Stimulated activated CD8-positive, alpha-beta memory T cell treated with anti-CD3 and anti-CD28 coated beads, Interleukin-15, amount 100 ng/mL, for 4 hours (primary cell): ENCODE measurements at places on chromosomes 1 and 21.

- no peak for DNase-seq
Measured at GRCh38 chr21:21788591-21788990, 790.4 kb downstream of the NCAM2 start.

DNA sequence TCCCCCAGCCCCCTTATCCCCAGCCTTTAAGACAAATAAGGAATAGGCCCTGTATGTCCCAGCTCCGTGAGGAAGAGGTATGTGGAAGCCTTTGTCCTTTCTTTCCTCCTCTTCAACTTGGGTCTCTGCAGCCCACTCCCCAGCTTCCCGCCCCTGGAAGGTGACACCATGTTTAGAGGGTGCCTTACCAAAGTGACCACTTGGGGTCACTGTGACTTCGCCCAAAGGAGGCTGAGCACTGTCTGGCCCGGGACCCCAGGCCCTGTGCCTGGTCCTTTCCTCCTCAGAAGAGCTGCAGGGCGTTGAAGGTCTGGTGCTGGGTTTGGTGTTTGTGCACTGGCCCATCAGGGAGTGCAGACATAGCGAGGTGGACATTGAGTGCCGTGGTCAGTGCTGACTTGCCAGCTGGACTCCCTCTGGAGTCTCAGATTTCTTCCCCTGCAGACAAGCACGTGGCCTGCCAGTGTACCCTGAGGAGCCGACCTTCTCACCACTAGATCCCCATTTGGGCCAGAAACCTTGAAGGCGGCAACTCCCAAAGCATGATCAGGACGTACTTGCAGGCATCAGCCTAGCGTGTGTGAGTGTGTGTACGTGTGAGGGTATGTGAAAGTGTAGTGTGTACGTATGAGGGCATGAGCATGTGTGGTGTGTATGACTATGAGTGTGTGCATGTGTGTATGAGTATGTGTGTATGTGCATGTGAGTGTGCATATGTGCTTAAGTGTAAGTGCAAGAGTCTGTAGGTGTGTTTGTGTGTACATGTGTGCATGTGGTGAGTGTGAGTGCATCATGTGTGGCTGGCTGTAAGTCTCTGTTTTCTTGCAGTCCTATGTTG is 181.4 kb upstream of the KIAA0040 start:
- no peak for DNase-seq

DNA sequence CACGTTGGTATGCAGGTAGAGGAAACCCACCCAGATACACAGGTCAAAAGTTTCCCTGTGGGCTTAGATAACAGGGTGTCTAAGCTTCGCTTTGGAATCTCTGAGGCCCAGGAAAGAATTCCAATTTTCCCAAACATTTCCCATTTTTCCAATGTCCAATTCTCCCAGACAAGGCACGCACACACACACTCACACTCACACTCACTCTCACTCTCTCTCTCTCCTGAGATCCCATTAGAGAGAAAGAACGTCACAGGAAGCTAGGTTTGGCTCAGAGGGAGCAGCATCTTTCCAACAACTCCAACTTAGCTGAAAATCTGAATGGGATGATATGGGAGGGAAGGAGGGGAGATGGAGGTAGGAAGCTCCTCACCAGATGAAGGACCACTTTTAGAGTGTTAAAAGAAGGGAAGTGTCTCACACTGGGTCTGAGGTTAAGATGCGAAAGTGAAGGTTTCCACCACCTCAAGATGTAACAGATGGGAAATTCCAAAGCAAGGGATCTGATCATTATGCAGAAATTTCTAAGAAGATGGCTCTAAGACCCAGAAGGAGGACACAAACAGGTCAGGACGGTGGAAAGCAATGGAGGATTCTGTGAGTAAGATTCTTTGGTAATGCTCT is 63.5 kb downstream of the GNG12 start:
- no peak for DNase-seq

DNA sequence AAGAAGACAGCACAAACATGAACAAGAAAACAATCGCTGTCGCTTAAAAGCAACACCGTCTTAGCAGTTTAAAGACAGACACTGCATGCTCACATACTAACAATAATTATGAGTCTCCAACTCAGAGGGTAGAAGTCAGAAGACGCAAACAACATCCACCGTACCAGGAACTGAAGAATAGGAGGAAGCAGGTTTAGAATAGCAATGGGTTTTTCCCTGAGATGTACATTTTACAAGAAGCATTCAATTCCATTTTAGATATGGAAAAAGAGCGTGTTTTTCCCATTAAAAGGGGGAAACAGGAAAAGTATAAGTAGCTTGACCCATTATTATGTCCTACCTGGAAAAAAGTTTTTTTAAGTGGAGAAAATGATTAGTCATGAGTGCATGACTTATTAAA is 34.5 kb upstream of the KCNE1 start:
- no peak for DNase-seq

GRCh38 chr1:87197641-87198040 is 131.0 kb upstream of the LMO4 start:
- DNase-seq: no peak

DNA sequence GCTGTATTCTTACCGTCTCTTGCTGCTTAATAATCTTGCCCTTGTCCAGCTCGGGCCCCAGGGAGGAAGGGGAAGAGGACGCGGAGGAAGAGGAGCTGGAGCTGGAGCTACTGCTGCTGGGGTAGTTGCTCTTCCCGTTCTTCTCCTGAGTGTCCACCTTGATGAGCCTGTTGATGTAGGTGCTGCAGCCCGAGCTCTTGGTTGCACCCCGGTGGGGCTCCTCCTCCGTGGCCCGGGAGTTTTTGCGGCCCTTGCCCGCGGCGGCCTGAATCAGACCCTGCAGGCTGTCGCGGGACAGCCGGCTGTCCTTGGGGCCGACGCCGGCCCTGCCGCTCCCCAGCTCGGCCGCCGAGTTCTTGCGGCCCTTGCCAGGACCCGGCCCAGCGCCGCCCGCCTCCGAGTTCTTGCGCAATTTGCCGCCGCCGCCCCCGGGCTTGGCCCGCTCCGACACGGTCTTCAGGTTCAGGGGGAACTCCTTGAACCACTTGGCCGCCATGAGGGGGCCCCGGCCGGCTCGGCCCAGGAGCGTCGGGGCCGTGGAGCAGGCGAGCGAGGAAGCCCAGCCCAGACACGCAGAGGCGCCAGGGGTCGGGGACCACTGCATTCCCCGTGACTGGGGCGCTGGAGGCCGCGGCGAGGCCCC is 475 bp upstream of the TDRD10 start:
- no peak for DNase-seq

DNA sequence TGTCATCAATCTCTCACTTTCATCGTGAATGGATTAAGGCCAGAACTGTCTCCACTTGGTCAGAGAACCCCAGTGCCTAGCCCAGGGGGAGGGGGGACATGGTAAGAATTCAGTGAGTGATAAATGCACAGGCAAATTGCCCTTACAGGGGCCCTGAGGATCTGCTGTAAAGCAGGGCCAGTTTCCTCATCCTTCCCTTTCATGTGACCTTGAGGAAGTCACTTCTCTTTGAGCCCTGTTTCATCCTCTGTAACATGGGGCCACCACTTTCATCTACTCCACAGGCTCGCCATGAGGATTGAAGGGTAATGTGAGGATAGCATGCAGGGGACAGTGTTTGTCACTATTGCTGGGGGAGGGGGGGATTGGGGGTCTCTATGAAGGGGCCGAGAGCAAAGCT is 28.1 kb upstream of the C1QA start:
- no peak for DNase-seq

DNA sequence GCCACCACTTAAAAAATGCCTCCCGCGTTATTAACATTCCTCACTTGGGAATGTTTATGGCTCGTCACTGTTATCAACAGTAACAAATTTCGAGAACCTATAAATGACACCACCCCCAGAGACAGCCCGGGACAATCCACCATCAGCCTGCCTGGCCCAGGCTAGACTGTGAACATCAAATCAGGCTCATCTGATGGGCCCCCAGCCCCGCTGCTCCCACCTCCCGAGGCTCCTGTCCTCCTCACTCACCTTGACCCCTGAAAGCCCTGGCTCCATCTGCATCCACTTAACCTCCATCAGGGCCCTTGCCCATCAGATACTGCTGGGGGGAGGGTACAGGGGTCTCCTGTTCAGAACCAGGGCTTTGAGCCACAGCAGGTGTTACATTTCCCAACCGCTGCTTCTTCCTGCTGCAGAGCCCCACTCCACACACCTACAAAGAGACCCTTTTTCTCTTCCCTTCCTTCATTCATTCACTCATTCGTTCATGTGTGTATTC is 156.5 kb upstream of the VAMP3 start:
- DNase-seq: no peak

DNA sequence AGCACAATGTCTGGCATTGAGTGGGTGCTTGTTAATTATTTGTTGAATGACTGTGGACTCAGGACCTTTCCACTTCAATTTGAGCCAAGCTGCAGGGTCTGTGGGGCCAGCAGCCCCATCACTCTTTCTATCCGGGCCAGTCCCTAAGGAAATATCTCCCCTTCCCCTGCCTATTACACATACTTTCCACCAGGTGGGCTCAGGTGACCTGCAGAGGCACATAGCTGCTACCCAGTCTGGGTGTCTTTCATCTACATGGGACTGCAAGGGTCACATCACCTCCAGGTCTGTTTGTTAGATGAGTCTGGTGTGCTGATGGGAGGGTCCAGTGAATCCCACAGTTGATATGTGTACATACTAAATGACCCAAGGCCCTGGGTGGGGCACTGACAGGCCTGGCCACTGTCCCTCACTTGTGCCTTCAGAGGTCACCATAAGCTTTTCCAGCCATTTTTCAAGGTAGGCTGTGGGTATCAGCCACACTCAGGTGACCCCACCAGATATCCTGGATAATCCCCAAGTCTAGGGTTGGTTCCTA is 59.5 kb upstream of the KDM4A start:
- DNase-seq: no peak

DNA sequence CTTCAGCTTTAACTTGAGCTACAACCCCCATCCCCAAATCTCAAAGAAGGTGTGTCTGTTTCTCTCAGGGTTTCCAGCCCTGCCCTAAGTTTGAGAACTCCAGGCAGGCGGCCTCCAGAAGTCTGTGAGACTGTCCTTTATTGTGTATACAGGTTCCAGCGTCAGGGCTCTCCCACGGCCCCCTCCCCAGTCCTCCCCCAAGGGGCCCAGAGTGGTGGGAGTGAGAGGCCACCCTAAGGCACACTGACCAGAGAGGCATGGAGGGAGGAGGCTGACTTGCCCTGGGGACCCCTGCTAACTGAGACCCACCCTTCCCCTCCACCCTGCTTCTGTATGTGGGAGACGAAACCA is 4.0 kb downstream of the HSPB7 start:
- DNase-seq: no peak

- DNase-seq: no peak
Measured at GRCh38 chr1:2471587-2472001, 4.5 kb upstream of the PLCH2 start.

GRCh38 chr21:15671188-15671587 is 58.6 kb upstream of the USP25 start:
- DNase-seq: no peak

GRCh38 chr1:198771563-198772153 is 132.8 kb downstream of the PTPRC start:
- no peak for DNase-seq

DNA sequence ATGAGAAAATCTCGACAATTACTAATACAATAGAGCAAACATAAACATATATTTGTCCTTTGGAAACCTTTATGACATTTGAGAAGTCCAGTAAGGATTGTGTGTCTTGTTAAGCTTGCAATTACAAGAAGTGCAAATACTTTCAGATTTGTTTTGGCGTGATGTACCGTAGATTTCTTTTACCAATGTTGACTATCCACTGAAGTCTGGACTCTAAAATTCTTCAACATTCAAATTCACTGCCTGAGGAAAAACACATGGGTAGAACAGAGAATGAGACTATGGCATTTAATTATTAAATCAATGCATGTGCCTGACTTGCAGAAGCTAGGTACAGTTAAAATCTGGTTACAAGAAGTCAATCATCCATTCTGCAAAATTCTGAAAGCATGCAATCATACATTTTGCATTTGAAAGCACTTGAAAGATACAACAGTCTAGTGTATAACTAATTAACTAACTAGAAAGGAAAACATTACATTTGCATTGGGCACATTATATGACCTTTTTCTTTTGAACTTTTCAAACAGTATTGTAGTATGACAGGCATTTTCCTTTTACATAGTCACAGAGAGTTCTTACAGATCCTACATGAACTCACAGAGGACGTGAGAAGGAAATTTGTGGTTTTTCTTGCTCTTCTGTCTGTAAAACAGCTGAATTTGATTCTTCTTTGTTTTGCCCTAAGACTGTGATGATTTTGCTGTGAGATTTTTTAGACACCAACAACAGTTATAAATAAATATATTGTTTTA is 511.1 kb upstream of the ADGRL4 start:
- no peak for DNase-seq

GRCh38 chr1:49576327-49576901 is 447.3 kb downstream of the AGBL4 start:
- no peak for DNase-seq

- DNase-seq: no peak
Measured at GRCh38 chr1:183996040-183996384, 41.5 kb downstream of the COLGALT2 start.

DNA sequence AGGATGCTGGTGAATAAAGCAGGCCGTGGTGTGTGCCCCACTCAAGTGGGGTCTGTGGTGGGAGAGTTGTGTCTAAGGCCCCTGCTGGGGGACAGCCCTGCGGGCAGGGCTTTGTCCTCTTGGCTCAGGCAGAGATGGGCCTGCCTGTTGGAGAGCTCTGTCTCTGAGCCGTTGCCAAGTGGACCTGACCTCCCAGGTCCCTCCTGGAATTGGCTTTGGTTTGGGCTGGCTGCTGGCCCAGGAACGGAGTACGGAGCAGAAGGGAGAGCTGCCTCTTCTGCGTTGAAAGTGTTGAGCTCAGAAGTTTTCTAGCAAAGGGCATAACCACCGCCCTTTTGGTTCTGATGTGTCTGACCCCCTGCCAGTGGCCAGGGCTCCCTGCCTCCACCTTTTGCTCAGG is 153.9 kb downstream of the PEX14 start:
- DNase-seq: no peak
